GM13976 (cell line): ENCODE measurements at places on chromosomes 12 and 14.

- no peak for DNase-seq
These were observed 143.1 kb upstream of the SLC16A7 start for GRCh38 chr12:59452746-59453145.

GRCh38 chr14:36973806-36974442 is 198.5 kb downstream of the SLC25A21 start:
- DNase-seq = no peak

GRCh38 chr14:95922080-95922479 is 45.4 kb downstream of the TUNAR start:
- no peak for DNase-seq

GRCh38 chr12:49825360-49825970 is 2.7 kb downstream of the NCKAP5L start:
- peak; percentile 53 for DNase-seq

DNA sequence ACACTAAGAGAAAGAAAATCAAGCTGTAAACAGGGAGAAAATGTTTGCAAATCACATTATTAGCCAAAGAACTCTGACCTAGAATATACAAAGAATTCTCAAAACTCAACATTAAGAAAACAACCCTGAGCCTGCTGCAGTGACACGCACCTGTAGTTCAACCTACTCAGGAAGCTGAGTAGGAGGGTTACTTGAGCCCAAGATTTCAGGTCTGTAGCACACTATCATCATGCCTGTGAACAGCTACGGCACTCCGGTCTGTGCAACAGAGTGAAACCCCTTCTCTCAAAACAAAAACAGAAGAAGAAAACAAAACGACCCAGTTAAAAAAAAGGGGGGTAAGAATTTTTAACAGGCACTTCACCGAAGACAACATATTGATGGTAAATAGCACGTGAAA is 20.8 kb downstream of the SAV1 start:
- peak; percentile 49 for DNase-seq

GRCh38 chr14:106694638-106695393 is 1168.4 kb downstream of the TMEM121 start:
- DNase-seq = peak; percentile 59

DNA sequence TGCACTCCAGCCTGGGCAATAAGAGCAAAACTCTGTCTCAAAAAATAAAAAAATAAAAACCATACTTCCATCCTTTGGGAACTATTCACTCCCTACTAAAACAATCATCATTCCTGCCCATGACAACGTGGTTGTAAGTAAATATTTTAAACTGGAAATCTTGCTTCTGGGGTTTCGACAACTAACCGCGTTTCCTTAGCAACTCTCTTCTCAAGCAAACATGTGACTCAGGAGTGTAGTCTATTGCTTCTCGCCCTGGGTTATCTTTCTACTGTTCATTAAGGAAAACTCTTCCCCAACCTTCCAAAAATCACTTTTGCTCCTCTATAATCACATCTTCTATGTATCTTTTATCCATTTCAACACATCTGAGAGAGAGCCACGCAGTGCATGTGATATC is 21.8 kb downstream of the APPL2 start:
- no peak for DNase-seq

- DNase-seq = no peak
These were observed 1.1 kb downstream of the ATN1 start for GRCh38 chr12:6928703-6929407.

DNA sequence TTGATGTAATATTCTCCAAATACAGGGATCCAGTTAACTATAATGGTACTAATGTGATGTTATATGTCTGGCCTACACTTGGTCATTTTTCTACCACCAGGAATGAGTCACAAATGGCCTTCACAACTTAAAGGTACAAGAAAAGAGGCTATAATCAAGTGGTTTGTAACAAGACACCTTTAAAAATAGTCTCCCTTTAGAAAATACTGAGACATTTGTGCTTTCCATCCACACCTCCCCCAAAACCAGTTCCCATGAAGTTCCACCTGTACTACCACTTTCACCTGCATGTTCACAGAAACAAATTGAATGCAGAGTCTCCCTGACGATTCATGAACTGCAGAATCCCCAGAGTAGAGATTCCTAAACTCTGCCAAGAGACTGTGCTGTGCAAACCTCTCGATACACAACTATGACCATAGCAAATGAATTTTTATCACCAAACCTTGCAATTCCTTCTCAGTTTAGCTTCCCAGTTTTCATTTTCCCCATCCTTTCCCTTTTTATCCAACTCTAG is 6.0 kb downstream of the BTG1 start:
- DNase-seq = no peak

DNA sequence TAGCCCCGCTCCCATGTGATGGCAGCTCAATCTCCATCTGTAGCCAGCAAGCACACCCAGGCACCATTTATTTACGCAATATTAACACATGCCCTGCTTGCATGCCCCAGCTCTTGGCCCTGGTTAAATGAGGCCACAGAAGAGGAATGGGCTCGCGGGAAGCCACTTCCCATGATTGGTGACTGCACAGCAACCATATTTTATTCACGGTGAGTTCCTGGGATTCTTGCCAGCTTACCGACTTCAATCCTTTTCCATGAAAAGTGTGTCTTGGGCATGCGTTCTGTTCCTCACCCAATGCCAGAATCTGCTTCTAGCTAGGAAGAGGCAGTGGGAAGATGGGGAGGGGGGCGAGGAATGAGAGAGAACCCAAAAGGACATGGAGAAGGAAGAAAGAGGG is 54.7 kb downstream of the PITPNM2 start:
- no peak for DNase-seq

DNA sequence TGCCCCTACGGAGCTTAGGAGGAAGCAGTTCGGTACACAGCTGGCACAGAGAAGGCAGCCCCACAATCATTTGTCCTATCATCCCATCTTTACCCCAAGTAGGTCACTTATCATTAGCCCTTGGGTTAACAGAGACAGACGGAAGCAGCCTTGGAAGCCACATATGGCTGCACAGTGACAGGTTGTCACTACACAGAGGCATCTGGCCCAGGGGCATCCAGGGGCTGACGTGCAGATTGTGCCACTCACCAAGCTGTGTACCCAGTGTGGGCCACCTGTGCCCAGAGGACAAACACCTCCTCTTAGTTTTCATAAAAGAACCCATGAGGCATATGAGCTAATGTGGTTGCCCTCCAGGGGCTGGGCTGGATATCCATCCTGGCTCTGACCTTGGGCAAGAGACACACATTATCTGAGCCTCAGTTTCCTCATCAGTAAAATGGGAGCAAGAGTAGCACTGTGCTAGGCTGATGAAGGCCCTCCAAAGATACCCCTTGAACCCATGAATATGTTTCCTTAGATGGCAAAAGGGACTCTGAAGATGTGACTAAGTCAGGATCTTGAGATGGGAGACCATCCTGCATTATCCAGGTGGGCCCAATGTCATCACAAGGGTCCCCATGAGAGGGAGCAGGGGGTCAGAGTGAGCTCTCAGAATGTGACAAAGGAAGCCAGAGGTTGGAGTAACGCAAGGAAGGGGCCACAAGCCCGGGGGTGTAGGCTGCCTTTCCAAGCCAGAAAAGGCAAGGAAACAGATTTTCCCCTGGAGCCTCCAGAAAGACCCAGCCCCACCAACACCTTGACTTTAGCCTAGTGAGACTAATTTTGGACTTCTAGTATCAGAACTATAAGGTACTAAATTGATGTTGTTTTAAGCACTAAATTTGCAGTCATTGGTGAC is 64.6 kb downstream of the C14orf132 start:
- DNase-seq = peak; percentile 7

DNA sequence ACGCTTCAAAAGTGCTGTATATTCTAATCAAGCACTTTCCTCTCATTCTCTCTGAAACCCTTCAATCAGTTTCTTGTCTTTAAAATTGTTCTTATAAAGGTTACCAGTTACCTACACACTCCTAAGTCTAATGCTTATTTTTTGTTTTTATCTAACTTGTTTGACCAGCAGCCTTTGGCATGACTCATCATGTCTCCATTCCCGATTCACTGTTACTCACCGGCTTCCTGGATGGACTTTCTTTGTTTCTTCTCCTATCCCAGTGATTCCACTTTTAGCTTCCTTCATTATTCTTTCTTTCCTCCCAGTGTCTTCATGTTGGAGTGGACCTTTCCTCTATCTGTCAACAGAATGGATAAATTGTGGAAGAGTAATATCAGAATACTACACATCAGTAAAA is 368.6 kb upstream of the CCDC196 start:
- no peak for DNase-seq

- no peak for DNase-seq
These were observed 85.9 kb downstream of the ST8SIA1 start for GRCh38 chr12:22248571-22249115.

GRCh38 chr12:18148961-18149360 is 59.0 kb upstream of the RERGL start:
- no peak for DNase-seq

DNA sequence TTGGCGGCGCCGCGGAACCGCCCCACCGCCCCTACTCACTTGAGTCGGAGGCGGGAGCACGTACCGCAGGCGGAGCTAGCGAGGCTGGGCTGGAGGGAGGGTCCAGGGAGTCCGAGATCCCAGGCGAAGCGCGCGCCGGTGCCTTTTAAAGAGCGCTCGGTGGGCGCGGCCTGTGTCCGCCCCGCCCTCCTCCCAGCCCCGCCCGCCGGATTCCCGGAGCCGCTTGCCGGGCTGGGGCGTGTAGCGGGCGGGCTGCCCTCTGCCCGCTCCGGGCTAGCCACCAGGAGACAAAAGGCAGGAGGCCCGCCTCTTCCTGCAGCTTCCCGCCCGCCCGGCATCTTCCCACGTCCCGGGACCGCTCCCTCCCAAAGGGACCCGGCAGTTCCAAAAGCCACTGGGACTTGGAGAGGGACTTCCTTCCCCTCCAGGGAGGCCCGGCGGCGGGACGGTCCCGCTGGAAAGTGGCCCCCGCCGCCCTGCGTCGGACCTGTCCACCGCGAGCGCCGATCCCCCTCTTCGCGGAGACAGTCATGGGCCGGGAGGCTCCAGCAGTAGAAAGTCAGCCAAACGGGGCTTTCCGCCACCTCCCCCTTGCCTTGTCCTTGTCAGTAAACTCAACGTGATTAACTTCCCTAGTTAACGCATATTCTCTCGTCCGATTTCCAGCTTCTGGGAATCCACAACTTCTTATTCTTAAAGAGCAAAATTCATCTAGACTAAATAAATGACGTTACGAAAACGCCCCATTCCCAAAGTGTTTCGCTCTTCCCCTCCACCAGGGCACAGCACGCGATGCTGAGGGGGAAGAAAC is at the start of gene CSRP2:
CSRP2 (minus strand) TSS at position 121 of the 811 bp plus-strand sequence. CDS start 12,759 bp downstream, outside the sequence.
- peak; percentile 91 for DNase-seq

DNA sequence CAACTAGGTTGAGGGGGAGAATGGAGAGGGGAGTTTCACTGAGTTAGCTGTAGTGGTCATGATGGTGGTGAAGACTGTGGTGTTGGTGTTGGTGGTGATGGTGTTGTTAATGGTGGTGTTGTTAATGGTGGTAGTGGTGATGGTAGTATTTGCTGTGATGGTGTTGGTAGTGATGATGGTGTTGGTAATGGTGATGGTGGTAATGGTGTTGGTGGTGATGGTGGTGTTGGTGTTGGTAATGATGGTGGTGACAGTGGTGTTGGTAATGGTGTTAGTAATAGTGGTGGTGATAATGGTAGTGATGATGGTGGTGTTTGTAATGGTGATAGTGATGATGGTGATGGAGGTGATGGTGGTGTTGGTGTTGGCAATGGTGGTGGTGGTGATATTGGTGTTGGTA is 9.1 kb downstream of the C1R start:
- DNase-seq = no peak
